SIG-M5 (cell line): ENCODE measurements at places on chromosomes 16 and 17.

DNA sequence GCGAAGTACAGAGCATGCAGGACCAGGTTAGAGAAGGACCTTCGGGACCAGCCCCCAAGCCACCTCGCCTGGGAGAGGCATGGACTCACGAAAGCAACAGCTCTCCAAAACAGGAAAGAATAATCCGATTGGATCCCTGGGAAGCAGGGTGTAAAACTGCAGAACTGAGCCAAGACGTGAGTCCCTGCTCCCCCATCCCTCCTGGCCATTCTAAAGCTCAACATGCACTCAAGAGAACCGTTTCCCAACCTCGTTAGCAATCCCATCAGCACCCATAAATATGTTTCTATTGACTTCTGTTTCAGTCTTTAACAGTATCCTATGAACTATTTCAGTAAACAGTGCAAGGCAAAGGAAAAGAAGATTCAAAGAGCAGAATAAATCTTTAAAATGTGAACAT, 167.0 kb downstream of the COPRS start:
- DNase-seq = no peak

DNA sequence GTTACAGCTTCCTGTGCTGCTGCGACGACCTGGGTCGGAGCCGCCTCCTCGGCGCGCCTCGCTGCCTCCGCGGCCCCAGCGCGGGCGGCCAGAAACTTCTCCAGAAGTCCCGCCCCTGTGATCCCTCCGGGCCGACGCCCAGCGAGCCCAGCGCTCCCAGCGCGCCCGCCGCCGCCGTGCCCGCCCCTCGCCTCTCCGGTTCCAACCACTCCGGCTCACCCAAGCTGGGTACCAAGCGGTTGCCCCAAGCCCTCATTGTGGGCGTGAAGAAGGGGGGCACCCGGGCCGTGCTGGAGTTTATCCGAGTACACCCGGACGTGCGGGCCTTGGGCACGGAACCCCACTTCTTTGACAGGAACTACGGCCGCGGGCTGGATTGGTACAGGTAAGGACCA, 746 bp downstream of the HS3ST2 start:
- DNase-seq = no peak

GRCh38 chr16:61215605-61216004, 820.6 kb downstream of the CDH8 start:
- DNase-seq = no peak

GRCh38 chr17:2478458-2478857, 33.2 kb downstream of the METTL16 start:
- no peak for DNase-seq

DNA sequence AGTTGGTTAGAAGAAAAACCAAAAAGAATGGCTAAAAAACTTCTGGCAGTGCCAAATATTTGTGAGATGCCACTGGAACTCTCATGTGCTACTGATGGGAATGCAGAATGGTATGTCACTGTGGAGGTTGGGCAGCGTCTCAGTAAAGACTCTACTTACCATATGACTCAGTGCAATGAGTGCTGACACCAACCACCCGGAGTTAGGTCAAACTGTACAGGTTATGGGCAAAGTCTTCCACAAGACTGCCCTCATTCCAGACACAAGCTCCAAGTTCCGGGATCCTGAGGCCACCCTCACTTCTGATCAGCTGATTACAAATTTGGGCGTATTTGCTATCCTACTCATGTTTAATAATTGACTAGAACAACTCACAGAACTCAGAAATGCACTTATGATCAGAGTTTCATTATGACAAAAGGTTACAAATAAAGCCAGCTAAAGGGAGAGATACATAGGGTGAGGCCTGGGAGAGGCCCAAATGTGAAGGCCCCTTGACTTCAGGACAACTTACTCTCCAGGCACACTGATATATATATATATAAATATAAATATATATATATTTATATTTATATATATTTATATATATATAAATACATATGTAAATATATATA, 114.9 kb downstream of the TRIM37 start:
- no peak for DNase-seq

DNA sequence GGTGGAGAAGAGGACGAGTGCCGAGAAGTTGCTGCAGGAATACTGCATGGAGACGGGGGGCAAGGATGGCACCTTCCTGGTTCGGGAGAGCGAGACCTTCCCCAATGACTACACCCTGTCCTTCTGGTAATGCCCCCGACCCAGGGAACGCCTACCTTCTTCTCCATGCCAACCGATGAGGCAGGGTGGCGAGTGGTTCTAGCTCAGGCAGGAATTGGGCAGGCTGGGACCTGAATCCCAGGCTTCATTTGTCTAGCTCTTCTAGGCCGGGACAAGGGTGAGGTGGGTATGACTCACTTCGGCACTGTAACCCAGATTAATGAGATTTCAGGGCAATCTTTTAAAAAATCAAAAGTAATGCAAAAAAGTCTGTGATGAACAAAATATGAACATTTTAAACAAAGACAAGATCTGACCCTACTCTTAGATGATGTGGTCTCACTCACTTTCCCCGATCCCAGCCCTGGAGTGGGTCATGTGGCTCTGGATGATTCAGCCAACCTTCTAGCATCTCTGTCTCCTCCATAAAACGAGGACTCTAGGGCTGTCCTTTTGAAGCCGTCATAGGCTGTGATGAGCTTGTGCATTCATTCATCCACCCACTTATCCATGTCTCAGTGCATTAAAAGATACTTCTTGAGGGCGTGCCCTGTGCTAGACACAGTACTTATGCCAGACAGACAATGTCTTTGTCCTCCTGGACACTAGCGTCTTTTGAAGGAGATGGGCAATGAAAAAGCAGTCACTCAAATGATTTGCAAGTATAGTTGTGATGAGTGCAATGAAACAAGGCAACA, 102.6 kb downstream of the SDR42E1 start:
- no peak for DNase-seq

DNA sequence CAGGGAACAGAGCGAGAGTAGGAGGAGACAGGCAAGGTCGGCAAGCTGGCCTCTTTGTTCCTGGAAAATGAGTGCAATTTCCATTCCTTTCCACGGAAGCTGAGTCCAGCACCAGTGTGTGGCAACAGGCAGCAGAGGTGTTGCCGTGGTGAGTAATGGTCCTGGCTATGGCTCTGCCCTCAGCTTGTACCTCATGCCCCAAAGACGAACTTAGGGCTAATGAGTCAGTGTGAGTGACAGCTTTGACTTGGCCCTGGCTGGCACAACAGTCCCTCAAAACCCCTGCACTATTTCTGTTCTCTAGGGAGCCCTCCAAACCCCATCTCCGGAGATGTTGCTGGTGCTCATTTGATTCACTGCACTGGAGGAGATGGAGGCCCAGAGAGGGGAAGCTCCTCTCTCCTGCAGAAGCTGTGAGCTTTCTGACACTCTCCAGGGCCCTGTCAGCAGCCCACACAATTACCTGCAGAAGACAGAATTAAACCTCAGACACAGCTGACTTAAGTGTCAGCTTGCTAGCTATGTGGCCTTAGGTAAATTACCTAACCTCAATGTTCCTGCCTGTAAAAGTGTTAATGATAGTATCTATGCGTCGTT, 129.9 kb downstream of the TMEM132E start:
- DNase-seq = no peak

DNA sequence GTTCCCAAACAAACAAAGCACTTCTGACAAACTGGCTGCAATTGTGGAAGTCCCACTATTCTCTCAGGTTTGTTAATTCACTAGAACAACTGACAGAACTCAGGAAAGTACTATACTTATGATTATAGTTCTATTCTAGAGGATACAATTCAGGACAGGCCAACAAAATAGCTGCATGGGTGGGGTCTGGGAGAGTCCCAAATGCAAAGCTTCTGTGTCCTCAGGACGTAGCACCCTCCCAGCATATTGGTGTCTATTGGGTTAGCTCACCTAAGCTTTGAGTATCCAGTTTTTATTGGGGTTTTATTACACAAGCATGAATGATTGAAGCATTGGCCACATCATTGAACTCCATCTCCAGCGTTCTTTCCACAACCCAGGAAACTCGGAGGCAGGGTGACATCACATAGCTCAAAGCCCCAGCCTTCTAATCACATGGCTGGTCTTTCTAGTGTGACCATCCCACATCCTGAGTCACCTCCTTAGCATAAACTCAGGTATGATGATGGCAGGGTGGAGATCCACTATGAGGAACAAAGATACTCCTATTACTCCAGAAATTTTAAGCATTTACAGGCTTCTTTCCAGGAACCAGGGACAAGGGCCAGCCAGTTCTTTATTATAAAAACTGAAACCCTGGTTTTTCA, 43.9 kb upstream of the CCNF start:
- no peak for DNase-seq

GRCh38 chr17:71527311-71527710, 593.5 kb upstream of the SOX9 start:
- no peak for DNase-seq

DNA sequence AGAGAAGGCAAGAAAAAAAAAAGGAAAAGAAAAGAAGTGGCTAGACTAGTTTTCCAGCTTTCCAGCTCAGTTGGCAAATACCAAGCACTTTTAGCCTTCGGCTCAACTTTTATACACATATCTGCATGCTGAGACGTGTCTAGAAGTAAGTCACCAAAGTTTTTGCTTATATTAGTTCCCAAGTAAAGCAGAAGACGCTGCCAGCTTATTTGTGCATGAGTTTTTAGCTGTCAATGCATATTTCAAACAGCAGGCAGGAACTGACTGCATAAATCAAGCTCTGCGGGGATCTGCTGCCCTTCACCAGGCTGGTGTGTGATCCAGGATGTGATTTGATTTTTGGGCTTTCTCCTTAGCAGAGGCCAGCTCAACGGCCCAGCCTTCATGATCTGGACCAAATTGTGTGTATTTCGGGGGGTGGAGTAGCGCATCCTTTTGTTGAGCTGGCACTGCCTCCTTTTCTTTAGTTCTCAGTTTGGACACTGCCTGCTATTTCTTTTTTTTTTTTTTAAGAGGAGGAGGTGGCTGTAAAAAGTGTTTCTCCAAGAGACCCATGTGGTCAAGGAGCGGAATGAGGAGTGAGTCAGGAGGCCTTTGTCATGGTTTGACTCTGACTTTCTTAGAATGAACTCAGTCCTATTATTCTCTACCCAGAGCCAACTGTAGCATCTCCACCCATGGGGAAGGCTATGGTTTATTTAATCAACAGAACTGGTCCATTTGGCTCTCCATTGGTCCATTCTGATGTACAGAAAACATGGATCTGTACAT, 162.6 kb upstream of the XYLT1 start:
- no peak for DNase-seq

DNA sequence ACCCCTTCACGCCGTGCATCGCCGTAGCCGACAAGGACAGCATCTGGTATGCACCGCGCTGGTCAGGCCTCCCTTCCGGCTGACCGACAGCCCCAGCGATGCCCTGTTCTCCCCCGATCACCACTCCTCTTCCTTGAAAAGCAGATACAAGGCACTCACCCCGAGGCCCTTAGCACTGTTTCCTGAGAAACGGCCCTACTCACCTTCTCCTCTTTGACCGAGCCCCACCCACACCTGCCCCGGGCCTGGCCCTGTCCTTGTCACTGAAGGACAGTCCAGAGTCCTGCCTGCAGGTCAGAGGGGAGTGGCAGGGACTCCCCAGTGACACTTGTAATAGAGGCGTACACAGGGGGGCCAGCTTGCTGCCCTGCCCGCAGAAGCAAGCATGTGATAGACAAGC, 45.9 kb upstream of the CHMP6 start:
- no peak for DNase-seq

GRCh38 chr17:81517339-81518112, 4.9 kb upstream of the ACTG1 start:
- DNase-seq = no peak

DNA sequence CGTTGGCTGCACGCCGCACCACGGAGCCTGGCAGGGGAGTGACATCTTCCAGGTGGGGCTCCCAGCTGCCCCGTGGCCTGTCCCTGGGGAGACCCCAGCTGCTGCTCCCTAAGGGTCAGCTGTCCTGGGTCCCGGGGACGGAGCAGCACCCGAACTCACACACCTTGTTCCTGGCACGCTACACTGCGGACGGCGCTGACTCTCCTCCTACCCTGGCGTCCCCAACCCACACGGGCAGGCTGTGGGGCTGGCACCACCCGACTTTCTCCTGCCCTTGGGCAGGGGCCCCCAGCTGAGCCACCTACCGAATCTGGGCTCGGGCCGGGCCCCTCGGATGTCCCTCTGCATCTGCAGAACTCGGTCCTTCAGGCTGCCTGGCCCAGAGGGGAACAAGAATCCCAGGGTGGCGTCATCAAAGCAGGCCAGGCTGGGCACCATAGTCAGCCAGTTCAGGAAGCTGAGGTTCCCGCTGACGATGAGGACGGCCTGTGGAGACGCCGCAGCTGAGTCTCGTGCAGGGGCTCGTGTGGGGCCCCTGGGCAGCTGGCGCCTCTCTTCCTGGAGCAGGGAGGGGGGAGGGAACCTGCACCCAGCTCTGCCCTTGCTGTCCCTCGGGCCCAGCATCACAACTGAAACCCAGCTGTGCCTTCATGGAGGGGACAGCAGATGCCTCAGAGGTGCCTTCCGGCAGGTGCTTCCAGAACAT, 70.5 kb upstream of the GNG13 start:
- no peak for DNase-seq

- DNase-seq = no peak
These were observed 44.1 kb upstream of the STH start for GRCh38 chr17:45954914-45955313.

GRCh38 chr17:16107165-16107770, 107.6 kb downstream of the TTC19 start:
- no peak for DNase-seq

DNA sequence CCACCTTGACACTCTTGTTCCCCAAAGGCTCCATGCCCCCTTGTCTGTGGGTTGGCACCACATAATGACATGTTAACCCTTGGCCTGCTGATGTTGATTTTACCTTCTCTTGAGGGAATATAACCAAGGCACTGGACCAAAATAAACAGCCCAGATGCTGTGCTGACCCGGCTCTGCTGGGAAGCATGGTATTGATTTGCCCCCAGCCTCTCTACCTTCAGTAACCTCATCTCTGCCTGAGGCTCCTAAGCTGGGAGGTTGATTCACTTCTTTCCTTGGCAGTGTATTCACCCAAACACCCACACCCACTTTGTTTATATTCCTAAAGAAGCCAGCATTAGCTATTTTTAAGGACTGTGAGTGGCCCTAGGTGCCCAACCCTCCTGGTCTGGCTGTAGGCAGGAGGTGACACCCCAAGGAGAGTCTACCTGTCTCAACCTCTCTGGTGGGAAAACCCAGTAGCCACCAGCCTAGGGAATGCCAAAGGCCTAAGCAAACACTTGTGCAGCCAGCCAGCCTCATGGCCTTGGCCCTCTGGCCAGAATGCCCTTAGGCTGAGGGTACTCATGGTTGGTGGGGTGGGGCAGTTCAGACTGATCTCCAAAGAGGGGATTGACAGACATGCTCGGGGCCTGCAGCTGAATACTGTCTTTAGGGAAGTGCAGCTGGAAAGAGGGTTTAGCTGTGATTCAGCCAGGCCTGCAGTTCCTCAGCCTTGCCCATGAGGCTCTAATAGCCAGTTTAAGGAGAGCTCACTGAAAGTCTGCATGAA, 42.7 kb downstream of the GNAO1 start:
- DNase-seq = no peak

- DNase-seq = no peak
These were observed 17.1 kb downstream of the TRAF4 start for GRCh38 chr17:28760601-28761562.

GRCh38 chr17:65254166-65254565, 117.0 kb downstream of the RGS9 start:
- DNase-seq = no peak
